OCI-M1 (cell line): ENCODE measurements at places on chromosomes 7 and 10.

GRCh38 chr10:437698-438490 is 251.6 kb downstream of the DIP2C start:
- DNase-seq = no peak

GRCh38 chr7:28725911-28726310 is 232.2 kb downstream of the TRIL start:
- no peak for DNase-seq

- peak; percentile 97 for DNase-seq
Measured at GRCh38 chr7:106774768-106775551, 90.1 kb upstream of the PIK3CG start.

GRCh38 chr10:119680050-119680449 is 28.9 kb downstream of the BAG3 start:
- no peak for DNase-seq

DNA sequence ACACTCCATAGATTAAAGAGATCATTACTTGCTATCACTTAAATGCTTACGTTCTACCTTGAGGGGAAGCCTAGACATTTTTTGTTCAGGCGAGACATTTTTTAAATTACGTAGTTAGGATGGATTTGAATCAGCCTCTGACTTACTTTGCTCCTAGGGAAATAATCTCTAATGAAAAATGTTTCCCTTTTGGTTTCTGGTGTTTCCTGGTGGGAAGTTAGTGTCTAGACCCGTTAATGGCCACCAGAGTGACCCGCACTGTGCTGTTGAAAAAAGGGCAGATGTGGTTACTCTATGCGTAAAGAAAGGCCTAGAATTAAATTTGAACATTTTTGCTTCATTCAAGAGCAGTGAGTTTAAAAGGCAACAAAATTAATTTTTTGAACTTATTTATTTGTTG is 3.8 kb downstream of the ZNF365 start:
- DNase-seq = no peak

DNA sequence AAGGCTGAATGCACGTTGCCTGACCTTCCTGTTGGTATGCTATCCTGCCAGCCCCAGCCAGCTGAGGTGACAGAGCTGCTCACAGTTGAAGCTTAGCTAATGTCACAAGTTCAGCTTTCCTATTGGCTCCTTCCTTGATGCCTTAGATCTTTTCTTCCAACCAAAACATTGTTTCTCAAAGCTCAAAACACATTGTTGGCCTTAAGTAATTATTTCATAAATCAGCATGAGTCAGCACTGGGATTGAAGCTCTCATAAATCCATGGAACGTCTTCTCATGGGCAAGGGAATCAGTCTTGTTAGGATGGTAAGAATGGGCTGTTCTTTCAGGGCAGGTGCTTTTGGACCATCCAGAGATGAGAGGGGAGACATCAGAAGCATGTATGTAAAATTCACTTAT is 128.1 kb upstream of the SAMD8 start:
- no peak for DNase-seq

DNA sequence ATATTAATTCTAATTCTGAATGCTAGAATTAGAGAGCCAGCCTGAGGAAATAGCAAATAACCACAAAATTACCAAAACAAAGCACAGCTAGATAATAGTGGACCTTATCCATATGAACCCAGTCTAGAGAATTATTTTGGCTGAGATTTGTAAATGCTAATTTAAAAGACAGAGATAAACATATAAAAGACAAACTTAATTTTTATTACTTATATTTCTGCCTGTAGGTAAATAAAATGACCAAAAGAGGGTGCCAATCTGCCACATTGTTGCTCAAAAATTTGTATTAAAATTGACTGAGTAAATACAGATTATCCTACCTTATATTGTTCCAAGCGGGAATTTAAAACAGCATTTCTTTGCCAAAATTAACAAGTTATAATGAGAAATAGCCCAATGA is 20.2 kb downstream of the RTKN2 start:
- DNase-seq = peak; percentile 66

DNA sequence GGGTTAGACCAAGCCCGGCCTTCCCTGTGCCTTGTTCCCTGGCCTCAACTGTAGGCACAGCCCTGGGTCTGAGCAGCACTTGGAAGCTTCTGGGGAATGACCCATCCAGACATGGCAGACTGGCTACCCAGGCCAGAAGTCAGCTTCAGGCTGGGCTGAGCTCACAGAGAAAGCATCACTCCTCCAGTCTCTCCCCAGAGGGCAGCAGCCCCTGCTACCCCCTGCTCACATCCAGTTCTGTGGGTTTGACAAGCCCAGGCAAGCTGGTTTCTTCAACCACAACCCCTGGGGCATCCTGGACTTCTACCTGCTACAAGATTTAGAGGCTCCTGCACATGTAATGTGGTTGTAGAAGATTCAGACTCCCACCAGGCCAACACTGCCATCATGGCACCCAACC is 9.0 kb downstream of the C10orf71 start:
- DNase-seq = no peak

DNA sequence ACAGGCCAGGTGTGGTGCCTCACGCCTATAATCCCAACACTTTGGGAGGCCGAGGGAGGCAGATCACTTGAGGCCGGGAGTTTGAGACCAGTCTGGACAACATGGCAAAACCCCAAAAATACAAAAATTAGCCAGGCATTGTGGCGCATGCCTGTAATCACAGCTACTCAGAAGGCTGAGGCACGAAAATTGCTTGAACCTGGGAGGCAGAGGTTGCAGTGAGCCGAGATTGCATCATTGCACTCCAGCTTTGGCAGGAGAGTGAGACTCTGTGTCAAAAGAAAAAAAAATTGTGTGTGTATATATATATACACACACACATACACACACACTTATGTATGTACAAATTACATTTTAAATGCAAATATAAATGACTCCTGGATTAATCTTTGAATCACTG is 76.8 kb upstream of the LRRN3 start:
- DNase-seq = no peak

DNA sequence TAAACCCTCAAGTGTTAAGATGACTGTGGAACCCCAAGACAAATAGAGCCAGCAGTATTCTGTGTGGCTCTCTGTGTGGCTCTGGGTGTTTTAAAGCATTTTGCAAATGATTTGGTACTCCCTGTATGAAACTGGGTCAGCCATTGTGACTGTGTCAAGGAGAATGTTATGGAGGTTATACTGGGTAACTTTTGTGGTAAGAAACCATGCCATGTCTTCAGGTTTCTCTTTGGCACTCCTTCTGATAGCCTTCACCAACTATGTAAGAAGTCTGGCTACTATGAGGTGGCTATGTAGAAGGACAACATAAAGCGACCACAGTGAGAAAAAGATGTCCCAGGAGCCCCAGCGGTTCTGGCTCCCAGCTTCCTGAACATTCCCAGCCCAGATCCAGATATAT is 226.6 kb upstream of the RHOBTB1 start:
- no peak for DNase-seq

DNA sequence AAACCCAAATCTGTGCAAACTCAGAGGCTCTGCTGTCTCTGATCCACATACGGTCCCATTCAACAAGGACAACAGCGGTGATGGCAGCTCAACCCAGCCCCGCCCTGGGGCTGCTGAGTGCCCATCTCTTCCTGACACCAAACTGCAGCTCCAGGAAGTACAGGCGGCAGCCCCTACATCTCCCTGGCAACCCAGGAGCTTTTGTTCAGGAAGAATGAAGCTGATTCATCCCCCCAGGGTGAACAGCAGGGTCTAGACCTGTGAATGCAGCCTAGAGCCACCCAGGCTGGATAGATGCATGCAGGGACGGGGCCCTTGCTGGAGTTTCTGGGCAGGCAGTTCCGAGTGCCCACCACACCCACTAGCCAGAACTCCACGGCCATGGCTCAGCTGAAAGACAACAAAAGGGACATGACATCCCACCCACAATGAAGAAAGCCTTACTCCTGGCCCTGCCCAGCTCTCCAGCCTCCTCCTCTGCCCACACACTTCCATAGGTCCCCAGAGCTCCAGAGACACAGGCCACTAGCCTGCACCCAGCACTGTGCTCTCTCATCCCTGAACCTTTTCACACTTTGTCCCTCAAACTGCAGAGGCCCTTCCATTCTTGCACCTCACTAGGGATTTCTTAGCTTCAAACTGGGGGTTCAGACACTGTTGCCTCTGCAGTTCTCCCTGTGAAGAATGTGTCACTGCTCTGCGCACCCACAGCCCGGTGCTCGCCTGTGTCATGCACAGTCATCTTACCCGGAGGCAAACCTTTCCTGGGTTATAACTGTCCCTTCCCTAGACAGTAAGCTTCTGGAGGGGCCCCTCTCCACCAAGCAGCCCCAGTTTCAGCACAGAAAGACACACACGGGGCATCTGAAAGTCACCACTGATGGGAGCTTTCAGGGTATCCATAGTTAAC is 99.1 kb downstream of the GRID1 start:
- no peak for DNase-seq

- no peak for DNase-seq
Measured at GRCh38 chr7:54778166-54778565, 19.2 kb upstream of the SEC61G start.

- peak; percentile 57 for DNase-seq
Measured at GRCh38 chr10:113987805-113988204, 55.9 kb upstream of the ADRB1 start.

DNA sequence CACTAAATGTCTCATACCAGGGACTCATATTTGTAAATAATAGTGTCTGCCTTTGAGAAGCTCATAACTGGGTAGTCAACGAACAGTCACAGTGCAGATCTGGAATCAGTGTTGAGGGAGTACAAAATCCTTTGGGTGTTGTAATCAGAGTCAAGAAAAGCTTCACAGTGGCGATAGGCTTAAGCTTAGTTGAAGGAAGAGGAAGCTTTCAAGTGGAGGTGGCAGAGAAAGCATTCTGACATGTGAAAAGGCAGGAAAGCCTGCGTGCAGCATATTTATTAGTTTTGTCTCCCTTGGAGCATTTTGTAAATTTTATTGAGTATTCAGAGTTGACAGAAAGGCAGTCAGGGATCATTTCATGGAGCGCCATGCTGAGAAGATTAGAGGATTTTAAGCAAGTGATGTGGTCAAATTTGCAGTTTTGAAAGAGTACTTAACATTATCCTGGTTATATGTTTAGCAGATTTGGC is 104.9 kb downstream of the ADK start:
- DNase-seq = peak; percentile 32

DNA sequence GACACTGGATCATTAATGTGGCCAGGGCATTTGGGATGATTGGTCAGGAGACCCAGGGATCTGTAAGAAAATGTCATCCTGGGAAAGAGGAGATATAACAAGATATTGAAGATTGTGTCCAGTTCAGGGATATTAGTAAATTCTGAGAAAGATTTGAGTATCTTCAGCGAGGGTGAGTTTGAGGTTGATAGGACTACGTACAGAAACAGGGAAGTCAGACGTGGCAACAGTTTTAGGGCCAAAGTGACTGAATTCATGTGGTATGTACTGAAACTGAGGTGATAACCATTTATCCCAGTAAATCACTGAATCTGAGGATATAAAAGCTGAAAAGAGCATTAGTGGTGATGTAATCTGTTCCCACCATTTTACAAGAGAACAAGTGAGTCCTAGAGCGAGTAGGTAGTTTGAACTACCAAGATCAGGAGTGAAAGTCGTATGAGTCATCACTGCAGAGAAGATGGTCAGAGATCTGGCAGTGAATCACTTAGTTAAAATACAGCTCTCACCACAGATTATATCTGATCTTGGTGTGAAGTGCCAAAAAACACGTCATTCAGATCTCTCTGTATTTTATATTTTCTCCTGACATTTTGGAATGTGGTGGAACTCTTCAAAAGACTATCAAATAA is 220.5 kb downstream of the CDK14 start:
- DNase-seq = peak; percentile 87

DNA sequence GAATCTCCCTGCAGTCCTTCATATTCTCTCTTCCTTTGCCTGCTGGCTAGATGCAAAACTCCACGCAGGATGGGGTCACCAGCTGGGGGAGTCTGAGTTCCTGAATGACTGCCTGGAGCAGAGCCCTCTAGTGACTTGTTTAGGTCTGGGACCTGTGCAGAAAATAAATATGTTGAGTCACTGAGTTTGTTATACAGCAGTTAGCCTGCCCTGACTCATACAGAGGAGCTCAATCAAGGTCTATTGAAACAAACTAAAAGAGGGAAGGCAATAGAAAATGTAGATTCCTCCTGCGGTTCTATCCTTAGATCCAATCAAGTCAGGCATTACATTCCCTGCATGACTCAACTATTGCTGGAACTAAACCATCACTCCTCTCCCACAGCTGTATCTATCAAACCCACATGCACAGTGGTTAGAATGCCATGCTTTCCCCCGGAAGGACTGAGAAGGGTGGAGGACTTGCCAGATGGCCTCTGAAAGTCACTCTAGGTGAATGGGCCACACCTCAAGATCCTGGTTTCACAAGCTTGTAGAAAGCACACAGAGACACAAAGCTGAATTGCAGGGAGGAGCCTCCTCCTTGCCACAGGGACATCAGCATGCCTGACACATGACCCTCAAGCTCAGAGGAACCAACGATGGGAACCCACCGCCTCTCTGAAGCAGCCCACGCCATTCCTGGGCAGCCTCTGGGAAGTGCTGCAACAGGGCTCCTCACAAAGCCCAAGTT is 73.9 kb downstream of the SH3PXD2A start:
- peak; percentile 25 for DNase-seq

DNA sequence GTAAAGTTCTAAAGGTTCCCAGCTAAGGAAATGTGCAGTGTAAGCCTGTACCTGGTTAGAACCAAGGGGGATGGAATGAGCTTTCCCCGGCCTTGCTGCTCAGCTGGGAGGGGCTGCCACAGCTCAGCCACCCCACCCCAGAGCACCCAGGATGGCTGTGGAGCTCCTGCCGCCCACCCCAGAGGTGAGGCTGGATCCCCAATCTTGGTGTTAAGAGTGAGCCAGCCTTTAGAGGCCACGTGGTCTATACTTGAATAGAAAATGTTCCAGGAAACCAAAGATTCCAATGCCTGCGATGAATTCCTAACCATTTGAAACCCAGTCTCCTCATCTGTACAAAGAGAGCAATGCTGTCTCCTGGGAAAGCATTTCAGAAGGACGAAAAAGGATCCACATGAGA is 16.5 kb downstream of the DIP2C start:
- no peak for DNase-seq

- no peak for DNase-seq
Measured at GRCh38 chr10:14009371-14010100, 321.2 kb downstream of the FRMD4A start.

DNA sequence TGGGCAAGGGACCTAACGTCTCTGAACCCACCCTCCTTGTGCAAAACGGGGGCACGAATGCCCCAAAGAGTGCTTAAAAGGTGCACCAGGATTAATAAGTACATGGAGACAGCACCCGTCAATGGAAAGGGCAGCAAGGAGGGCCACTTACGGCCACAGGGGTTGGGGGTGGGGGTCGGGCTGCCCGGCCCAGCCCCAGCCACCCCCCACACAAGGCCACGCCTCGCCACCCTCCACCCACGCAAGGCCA is 213.4 kb downstream of the MAD1L1 start:
- DNase-seq = no peak

DNA sequence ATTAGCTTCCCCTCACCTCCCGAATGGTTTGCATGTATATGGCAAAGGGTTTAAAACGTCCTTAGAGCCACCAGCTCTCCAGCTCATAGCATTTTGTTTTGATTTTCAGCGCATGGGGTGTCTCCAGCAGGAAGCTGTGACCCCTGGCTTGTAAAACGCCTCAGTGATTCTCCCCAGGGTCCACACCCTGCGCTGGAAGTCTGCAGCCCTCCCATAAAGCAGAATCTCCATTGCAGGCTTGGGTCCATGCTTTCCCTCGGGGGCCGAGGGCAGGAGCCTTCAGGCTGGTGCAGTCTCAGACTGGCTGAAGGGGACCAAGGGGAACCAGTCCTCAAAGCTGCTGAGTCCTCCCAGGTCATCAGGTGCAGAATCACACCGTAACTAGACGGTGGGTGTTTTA is 109.7 kb downstream of the VIPR2 start:
- DNase-seq = no peak

- DNase-seq = no peak
Measured at GRCh38 chr7:140684066-140684950, 11.6 kb downstream of the ADCK2 start.
